Natural killer cell (primary cell): ENCODE measurements at places on chromosomes 4 and X. TPM values are rescaled to one million over a fixed set of nuclear protein-coding genes. Genes with fewer than 3 reads are reported as not detected.

DNA sequence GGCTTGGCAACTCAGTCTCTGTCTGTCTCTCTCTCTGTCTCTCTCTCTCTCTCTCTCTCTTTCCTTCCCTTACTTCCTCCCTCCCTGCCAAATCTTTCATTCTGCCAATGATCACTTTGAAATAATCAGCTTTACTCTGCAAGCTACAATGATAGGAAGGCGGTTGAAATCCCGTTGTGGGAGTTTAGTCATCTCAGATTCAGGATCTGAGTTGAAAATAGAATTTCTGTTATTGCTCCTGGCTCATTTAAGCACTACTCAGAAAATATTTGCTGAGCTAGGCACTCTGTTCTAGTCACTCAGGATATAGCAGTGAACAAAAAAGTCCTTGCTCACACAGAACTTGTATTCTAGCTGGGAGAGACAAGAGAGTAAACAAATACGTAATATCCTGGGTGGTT is 56.3 kb upstream of the DCTD start:
- H3K27me3 ChIP-seq: peaks cover 7% of the 10 kb centered on the region
- no peaks in the 10 kb centered on the region for H3K36me3 ChIP-seq
- no peak for DNase-seq
- no peak overlapping the region for H3K4me3 ChIP-seq
- no peaks in the 10 kb centered on the region for H3K4me1 ChIP-seq
- H3K27ac ChIP-seq: no peak overlapping the region

DNA sequence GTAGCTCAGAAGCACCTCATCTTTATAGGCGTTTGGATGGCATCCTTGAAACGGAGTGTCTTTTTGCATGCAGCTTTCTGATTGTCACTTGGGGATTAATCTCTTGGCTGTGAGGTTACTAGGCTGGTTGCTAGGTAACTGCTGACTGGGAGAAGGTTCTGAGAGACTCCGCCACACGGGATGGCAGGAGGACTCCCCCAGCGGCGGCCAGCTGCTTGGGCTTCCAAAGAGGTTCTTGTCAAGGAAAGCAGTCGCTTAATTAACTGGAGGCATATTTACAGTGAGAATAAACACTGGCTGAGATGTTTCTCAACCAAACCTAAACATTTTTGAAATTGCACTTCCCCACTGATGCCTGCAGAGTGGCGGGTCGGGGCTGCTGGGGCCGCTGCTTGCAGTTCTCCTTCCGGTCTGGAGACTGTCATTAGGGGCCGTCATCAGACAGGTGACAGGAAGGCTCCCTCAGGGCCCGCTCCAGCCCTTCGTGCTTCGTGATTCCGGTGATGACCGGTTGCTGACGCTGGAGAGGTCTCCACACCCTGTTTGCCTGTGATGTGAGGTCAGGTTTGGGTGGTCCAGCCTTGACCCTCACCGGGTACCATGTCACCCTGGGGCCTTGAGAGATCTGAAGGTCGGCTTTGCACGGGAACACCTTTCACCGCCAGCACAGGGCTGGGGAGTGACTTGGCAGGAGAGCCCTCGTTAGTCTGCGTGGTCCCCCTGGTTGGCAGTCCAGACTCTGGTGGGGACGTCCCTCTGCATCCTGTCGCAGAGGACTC is 9.1 kb downstream of the NSG1 start:
- DNase-seq: no peak
- H3K27ac ChIP-seq: no peak overlapping the region
- H3K4me3 ChIP-seq: no peak overlapping the region
- peaks cover 5% of the 10 kb centered on the region for H3K27me3 ChIP-seq

DNA sequence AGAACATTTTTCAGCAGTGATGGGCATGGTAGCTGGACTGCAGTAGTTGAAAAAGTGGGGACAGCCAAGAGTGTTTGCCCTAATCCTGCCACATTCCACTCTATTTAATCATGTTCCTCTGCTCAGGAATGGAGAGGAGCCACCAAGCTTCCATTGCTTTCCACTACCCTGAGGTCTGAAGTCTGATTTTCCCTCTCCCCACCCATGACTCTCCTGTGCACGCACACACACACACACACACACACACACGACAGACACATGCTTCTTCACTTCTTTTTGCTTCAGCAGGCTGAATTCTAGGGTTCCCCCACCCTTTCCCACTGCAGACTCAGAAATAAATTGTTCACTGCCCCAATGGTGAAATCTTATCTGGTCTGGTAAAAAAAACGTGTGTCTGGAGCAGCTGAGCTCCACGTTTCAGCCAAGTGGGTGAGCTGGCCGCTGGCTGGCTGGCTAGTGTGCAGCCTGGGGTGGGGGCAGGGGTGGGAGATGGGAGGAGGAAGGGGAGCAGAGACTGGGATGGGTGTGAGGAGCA is 142.7 kb upstream of the NALF2 start:
- H3K27me3 ChIP-seq: no peaks in the 10 kb centered on the region
- DNase-seq: no peak
- no peak overlapping the region for H3K4me3 ChIP-seq
- no peak overlapping the region for H3K27ac ChIP-seq
- H3K36me3 ChIP-seq: no peaks in the 10 kb centered on the region

DNA sequence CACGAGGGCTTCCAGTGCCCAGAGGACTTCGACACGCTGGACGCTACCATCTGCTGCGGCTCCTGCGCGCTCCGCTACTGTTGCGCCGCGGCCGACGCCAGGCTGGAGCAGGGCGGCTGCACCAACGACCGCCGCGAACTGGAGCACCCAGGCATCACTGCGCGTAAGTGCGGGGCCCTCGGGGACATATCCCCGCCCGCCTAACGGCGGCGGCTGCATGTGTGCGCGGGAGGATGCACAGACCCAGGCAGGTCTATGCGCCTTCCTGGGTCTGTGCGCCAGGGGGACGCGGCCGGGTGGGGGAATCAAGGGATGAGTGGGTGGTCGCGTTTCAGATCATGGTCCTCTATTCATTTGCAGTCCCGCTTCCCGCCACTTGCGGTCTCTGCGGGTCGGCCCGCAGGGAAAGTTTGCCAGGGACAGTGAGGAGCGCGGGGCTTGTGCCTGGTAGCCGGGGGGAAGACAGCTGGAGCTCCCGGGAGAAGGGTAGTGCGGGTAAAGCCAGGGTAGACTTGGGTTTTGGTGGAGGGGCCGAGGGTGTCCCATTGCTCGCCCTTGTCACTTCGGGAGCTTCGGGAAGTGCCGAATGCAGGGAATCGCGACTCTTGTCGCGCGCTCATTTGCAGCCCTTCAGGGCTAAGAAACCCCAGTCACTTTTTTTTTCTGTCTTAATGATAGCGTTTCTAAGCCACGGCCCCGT is 1.0 kb downstream of the SHISA3 start:
- no peak overlapping the region for H3K4me3 ChIP-seq
- no peaks in the 10 kb centered on the region for H3K36me3 ChIP-seq
- H3K27ac ChIP-seq: no peak overlapping the region
- no peak for DNase-seq

- DNase-seq: no peak
- no peak overlapping the region for H3K27ac ChIP-seq
- no peak overlapping the region for H3K4me3 ChIP-seq
- no peaks in the 10 kb centered on the region for H3K4me1 ChIP-seq
- no peaks in the 10 kb centered on the region for H3K36me3 ChIP-seq
- H3K27me3 ChIP-seq: no peaks in the 10 kb centered on the region
Observed at GRCh38 chr4:168641811-168642140, 144.9 kb downstream of the PALLD start.

GRCh38 chr4:173685165-173685830 is 155.3 kb upstream of the HAND2 start:
- H3K27me3 ChIP-seq: no peaks in the 10 kb centered on the region
- H3K4me3 ChIP-seq: no peak overlapping the region
- H3K36me3 ChIP-seq: no peaks in the 10 kb centered on the region
- no peak overlapping the region for H3K27ac ChIP-seq

GRCh38 chr4:15488136-15488535 is 18.5 kb downstream of the CC2D2A start:
- no peak for DNase-seq
- H3K4me1 ChIP-seq: no peaks in the 10 kb centered on the region
- H3K27me3 ChIP-seq: no peaks in the 10 kb centered on the region
- no peak overlapping the region for H3K27ac ChIP-seq

DNA sequence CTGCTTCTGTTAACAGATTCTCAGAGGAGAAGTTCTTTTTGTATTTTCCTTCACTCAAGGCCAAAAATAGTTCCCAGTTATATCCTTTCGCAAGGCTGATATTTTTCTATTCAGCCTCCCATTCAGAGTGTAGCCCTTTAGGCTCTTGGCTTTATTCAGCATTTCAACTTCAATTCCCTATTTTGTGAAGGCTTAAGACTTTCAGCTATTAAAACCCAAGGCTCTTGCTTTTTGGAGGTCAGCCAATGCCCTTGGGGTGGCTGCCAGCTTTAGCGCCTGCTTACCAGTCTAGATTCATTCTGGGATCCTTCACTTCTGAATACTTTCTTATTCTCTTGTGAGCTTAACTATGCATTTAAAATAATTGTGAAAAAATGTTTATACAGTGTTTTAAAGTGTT is 57.3 kb upstream of the ADGRA3 start:
- H3K27me3 ChIP-seq: no peaks in the 10 kb centered on the region
- H3K36me3 ChIP-seq: no peaks in the 10 kb centered on the region
- H3K4me3 ChIP-seq: no peak overlapping the region
- DNase-seq: no peak

DNA sequence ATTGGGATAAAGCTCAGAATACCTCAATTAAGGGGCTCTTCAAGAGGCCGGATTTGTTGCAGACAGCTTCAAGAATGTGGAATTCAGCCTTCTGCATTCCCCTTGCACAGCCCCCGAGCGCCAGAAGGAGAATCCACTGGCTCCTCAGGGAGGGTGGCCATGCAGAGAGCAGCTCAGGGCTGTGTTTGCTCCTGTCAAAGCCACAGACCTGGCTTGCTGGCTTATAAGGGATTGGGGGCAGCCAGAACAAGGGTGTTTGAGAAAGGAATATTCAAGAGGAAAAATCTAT is 36.8 kb downstream of the ING2 start:
- no peak overlapping the region for H3K27ac ChIP-seq
- no peak for DNase-seq
- H3K27me3 ChIP-seq: peaks cover 2% of the 10 kb centered on the region
- no peak overlapping the region for H3K4me3 ChIP-seq
- no peaks in the 10 kb centered on the region for H3K4me1 ChIP-seq

DNA sequence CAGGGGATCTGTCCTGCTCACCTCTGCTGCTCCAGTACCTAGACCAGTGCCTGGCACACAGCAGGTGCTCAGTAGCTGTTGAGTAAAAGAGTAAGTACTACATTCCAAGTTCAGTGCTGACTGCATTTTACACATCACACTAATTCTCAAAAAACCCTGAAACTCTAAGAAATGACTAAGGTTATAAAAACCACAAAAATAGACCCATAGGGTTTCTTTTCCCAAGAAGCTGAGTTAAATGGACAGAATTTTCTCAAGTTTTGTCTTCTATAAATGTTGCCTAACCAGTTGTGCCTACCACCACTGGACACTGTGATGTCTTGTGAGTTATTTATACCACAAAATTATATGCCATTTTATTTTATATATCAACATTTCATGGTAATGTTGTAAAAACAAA is 78.9 kb upstream of the RXFP1 start:
- H3K36me3 ChIP-seq: no peaks in the 10 kb centered on the region
- DNase-seq: no peak
- no peak overlapping the region for H3K4me3 ChIP-seq
- H3K4me1 ChIP-seq: no peaks in the 10 kb centered on the region
- H3K27ac ChIP-seq: no peak overlapping the region

GRCh38 chr4:140777894-140778293 is 21.7 kb upstream of the TBC1D9 start:
- no peaks in the 10 kb centered on the region for H3K36me3 ChIP-seq
- no peak for DNase-seq
- H3K4me1 ChIP-seq: no peaks in the 10 kb centered on the region
- no peak overlapping the region for H3K27ac ChIP-seq
- no peaks in the 10 kb centered on the region for H3K27me3 ChIP-seq

- H3K27ac ChIP-seq: no peak overlapping the region
- no peaks in the 10 kb centered on the region for H3K4me1 ChIP-seq
- no peak overlapping the region for H3K4me3 ChIP-seq
- DNase-seq: no peak
- no peaks in the 10 kb centered on the region for H3K27me3 ChIP-seq
Observed at GRCh38 chrX:139639253-139639652, 68.7 kb downstream of the MCF2 start.

DNA sequence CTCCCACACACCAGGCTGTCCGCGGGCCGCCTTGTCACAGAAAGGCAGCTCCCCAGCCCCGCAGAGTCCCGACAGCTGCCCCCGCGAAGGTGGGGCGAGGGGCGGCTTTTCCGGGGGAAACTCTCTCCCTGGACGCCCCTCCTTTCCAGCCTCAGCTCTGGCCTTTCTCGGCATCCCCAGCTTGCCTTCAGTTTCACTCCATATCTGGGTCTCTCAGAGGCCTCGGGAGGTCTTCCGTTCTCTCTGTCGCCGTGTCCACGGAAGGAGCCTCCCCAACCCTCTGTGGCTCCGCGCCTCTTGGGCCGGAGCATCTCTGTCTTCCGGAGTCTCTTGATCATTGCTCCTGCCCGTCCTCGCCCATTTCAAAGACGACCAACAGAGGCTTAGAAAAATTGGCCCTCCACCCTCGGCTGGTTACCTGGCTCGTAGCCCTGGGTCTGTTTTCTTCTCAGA is 6.1 kb upstream of the MSX1 start:
- H3K27ac ChIP-seq: no peak overlapping the region
- no peaks in the 10 kb centered on the region for H3K36me3 ChIP-seq
- H3K4me1 ChIP-seq: peaks cover 50% of the 10 kb centered on the region
- no peak for DNase-seq
- H3K4me3 ChIP-seq: peak overlapping the region; percentile 31

DNA sequence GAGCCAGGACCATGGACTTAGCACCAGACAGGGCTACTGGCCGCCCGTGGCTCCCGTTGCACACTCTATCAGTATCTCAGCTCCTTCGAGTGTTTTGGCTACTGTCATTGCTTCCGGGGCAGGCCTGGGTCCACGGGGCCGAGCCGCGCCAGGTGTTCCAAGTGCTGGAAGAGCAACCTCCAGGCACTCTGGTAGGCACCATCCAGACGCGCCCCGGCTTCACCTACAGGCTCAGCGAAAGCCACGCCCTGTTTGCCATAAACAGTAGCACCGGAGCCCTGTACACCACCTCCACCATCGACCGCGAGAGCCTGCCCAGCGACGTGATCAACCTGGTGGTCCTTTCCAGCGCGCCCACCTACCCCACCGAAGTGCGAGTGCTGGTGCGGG is 1.6 kb downstream of the FAT4 start:
- no peaks in the 10 kb centered on the region for H3K36me3 ChIP-seq

- no peak overlapping the region for H3K27ac ChIP-seq
- no peaks in the 10 kb centered on the region for H3K27me3 ChIP-seq
- no peaks in the 10 kb centered on the region for H3K4me1 ChIP-seq
- no peaks in the 10 kb centered on the region for H3K36me3 ChIP-seq
- DNase-seq: no peak
Observed at GRCh38 chr4:57854748-57855147, 744.6 kb upstream of the IGFBP7 start.

The CCDC120 gene
- 13.0 TPM for total RNA-seq

The CRMP1 gene
- total RNA-seq: not detected

The GUCY1A1 gene
- total RNA-seq: 7.4 TPM

The TAF7L gene
- total RNA-seq: not detected
